ENCODE measurements at places on chromosomes 7 and 10.
A peak's percentile ranks its signal among the peaks of the same experiment; 100 is the strongest.

GRCh38 chr10:131803860-131804425, 96.9 kb upstream of the PPP2R2D start:
- no peak for DNase-seq

- no peak for DNase-seq
Observed at GRCh38 chr7:66256281-66256680, 51.1 kb downstream of the TPST1 start.

GRCh38 chr7:28037220-28038010, 143.2 kb downstream of the JAZF1 start:
- no peak for DNase-seq

DNA sequence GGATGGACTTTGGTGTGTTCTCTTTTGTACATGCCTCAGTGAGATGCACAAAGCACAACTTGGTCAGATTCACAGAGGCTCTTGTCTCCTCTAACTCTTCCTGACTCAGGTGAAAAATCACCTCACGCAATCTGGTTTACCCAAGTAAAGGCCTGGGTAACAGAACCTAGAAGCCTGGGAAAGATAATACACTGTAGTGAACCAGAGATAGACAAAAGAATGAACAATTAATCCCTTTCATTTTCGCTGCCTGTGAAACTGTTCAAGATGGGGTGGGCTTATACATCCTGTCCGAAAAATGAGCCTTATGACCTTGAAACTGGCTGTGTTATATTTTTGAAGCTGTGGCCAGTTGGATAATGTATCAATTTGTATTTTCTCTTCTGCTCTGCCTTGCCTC, 678.9 kb upstream of the TEX47 start:
- no peak for DNase-seq

- DNase-seq, result no peak
Observed at GRCh38 chr10:110858297-110858934, 13.3 kb upstream of the PDCD4 start.

DNA sequence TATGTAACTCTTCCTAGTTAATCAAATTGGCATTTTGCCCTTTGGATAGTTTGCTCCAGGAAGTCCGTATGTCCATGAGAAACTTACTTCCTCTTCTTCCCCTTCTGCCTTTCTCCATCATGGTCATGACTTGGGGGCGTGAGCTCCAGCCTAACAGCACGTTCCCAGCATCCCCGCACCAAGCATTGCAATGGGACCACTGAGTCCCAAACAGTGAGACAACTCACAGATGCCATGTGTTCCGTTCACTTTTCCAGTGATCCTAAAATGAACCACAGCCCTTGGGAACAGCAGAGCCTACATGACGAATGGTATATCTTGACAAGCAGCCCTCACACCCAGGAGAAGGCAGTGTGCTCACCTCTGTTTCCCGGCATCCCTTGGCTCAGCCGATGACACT, 10.7 kb downstream of the BTBD16 start:
- no peak for DNase-seq

DNA sequence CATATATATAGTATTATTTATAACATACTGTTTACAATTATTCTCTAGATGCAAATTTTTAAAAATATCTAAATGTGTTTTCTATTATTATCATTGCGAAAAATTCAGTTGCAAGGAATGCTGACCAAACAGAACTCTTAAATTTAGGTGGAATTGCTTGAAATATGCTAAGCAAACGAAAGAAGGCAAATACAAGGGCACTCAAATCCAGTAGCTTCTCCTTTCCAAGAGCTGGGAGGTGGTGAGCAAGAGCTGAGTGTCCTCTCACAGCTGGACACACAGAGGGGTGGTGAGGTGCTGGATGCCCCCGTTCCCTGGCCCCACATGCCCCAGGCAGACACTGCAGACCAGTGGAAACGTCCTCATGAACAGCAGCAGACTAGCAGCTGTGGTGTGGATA, 166.0 kb downstream of the TAX1BP1 start:
- no peak for DNase-seq

DNA sequence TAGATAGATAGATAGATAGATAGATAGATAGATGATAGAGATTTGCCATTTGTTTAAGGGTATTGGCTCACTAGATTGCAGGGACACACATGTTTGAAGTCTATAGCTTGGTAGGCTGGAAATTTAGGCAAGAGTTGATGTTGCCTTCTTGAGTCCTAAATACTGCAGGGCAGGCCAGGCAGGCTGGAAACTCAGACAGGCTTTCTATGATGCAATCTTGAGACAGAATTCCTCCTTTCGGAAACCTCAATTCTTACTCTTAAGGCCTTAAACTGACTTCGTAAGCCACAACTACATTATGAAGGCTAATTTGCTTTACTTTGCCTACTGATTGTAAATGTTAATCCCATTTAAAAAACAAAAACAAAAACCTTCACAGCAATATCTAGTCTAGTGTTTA, 322.9 kb upstream of the AKR1E2 start:
- no peak for DNase-seq

GRCh38 chr7:134034652-134035051, 92.5 kb upstream of the LRGUK start:
- DNase-seq, result no peak

DNA sequence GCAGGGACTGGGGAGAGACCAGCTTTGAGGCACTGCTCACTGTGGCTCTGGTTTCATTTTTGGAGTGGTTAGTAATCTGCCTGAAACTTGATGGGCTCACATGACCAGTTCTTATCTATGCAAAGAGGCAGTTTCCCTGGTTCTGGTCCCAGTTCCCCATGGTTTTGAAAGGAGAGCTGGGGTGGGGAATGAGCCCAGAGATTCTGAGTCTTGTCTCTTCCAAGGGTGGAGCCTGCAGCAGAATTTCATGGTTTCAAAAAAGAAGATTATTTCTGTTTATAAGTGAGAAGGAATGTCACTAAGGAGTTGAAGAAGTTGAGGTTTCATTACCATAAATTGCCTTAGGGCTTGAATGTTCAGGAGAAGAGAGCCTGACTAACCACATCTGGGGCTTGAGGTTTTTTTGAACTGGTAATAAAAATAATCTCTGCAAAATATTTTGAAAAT, 190.2 kb upstream of the HABP2 start:
- no peak for DNase-seq

DNA sequence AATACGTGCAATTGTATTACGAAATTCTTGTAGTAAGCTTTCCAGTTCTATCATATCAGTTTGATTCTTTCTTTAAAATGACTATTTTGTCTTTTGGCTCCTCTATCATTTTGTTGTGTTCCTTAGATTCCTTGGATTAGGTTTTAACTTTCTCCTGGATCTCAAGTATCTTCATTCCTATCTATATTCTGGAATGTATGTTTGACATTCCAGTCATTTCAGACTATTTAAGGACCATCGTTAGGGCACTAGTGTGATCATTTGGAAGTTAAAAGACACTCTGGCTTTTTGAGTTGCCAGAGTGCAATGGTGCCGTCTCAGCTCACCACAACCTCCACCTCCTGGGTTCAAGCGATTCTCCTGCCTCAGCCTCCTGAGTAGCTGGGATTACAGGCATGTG, 45.7 kb upstream of the SFTPD start:
- DNase-seq, result no peak

DNA sequence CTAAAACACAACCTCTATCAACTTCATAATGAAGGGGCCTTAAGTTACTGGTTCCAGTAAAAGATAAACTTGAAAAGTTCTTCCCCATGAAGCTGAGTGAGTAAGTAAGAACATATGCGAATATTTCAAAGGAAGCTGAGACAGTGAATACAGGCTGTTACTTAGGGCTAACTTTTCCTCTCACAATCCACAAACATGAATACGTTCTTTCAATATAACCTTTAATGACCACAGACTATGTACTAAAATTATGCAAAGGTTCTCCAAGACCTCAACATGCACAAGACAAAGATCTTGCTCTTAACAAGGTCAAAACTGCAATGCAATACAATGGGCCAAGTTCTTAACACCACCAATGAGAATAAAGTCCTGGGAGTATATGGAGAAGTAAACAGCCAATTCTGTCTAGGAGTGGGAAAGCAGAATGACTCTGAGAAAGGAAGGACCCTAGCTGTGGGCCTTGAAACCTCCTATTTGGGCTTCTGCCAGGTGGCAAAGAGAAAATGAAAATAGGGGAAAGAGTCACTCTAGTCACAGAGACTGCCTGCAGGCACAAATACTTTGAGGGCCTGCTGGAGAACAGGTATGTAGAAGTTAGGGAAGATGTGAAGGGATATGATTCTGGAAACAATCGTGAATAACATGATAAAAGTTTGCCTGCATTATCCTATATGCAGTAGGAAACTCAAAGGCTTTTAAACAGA, 43.7 kb downstream of the OSBPL3 start:
- DNase-seq, result no peak

- no peak for DNase-seq
Observed at GRCh38 chr7:129317450-129317849, 92.6 kb downstream of the AHCYL2 start.

DNA sequence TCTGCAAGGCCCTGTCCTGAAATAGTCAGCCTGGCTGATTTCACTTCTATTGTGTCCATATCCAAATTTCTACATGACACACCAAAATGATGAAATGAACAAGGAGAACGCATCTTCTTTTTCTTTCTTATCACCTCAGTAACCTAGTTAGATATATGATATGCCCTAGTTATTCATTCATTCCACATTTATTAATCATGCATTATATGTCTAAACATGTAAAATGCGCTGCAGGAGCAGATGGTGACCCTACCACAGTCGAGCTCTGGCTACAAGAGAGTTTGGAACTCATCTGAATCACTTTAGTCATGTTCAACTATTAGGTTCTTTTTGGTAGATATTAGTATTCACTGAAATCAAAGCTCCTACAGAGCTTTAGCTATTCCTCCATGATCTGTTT, 31.8 kb upstream of the VPS41 start:
- no peak for DNase-seq

- DNase-seq, result no peak
Observed at GRCh38 chr7:130141884-130142653, 63.1 kb downstream of the TMEM209 start.

GRCh38 chr7:111006040-111006439, 84.9 kb upstream of the LRRN3 start:
- DNase-seq, result no peak

GRCh38 chr10:28686835-28687682, 9.7 kb downstream of the BAMBI start:
- DNase-seq, result no peak

GRCh38 chr10:4545062-4545461, 280.9 kb upstream of the AKR1E2 start:
- no peak for DNase-seq

DNA sequence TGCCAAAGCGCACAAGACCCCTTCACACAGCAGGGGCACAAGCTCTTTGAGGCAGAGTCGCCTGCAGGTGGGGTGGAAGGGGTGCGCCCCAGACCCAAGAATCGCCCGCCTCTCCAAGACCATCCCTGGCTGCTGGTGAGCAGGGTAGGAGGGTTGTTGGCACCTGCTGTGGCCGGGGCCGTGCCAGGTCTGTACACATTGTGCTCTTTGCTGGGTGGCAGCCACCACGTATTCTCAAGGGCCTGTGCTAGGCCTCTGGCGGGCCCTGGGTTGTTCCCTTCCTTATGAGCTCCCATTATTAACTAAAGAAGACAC, 84.4 kb downstream of the LHPP start:
- no peak for DNase-seq

DNA sequence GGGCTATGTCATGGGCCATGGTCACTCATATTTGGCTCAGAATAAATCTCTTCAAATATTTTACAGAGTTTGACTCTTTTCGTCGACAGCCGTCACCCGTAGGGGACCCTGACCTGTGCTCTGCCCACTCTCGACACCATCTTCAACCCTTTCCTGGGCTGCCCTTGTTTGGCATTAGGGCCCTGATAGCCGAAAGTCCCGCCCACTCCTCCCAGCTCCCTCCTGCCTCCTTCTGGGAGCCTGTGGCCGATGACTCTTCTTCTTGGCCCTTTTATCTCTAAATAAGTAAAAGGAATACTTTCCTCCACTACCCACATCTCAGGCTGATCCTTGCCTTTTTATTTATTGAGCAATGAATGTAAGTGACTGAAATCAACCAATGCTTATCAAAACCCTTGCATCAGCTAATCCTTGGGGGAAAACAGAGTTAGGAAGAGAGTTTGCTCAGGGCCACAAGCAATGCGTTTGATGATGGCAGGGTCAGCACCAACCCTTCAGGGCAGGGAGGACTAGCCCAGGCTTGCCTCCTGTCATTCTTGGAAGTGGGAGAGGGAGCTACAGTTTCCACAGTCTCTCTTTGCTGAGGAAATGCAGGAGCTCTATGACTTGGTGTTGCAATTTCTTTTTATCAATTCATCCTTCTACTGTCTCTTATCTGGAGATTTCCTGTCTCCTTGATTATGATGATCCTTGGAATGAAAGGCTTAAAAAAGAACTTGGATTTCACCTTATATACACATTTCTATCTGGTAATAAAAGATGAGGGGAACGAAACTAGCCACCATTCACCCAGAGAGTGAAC, 218.2 kb upstream of the PODXL start:
- peak; percentile 15 for DNase-seq

DNA sequence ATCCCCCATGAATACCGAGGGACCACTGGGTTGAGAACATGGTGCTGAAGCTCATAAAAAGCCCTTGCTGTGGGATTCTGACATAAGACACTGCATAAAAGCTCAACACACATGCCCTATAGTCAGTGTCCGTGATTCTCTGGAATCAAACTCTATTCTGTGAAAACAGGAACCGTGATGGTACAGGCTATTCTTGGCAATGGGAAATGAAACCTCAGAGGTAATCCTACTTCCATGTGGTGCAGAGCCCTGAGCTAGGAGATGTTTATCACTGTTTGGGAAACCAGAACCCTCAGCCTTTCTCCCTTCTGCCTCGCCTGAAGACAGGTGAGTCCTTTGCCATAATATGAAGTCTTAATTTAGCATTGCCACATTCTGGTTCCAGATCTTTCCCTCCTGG, 80.8 kb upstream of the PRSS1 start:
- no peak for DNase-seq

DNA sequence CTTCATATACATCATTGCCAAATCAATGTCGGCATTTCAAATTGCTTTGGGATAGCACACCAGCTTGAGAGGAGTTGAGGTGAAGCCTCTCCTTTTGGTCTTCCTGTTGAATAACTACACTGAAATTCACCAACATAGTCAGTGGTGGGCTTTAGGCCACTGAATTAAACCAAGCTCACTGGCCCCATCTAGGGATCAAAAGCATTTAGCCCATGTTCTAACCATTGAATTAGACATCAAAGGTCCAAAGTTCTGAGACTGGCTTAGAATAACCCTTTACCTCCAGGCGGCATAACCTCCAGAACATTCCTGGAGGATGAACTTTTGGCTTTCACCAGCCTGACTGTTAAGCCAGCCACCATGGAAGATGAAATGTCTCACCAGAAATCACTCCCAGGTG, 54.6 kb downstream of the BPGM start:
- DNase-seq, result no peak
